Activated CD4-positive, alpha-beta T cell treated with anti-CD3 and anti-CD28 coated beads for 4 hours (primary cell): ENCODE measurements at places on chromosomes 5 and 9.

DNA sequence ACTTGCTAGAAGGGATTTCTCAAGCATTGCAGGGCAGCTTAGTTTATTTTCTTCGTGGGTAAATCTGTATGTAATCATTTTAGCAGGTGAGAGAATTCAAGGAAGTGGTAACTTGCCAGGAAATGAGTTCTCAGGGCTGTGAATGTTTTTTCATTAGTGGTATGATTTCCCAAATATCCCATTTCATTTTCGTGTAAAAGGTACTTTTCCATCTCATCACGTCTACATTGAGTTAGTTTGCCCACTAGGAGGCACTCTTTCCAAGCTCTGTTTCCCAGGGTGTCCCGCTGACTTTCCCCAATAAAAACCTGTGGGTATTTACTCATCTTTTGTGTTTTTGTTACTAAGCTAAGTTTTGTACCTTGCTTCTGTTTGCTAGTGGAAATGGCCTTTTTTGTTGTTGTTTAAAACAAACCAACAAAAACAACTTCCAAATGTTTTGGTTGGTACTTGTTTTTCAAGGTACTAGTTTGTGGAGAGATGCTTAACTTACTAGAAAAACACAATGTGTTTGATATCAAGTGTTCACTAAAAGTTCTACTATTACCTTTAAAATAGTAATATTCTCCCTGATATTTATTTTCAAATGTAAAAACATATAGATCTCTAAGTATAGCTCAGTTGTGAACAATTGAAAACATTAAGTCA lies 373.6 kb downstream of the ADGRV1 start:
- DNase-seq = peak; percentile 8

- no peak for DNase-seq
Measured at GRCh38 chr5:1763960-1764605, 35.6 kb downstream of the MRPL36 start.

DNA sequence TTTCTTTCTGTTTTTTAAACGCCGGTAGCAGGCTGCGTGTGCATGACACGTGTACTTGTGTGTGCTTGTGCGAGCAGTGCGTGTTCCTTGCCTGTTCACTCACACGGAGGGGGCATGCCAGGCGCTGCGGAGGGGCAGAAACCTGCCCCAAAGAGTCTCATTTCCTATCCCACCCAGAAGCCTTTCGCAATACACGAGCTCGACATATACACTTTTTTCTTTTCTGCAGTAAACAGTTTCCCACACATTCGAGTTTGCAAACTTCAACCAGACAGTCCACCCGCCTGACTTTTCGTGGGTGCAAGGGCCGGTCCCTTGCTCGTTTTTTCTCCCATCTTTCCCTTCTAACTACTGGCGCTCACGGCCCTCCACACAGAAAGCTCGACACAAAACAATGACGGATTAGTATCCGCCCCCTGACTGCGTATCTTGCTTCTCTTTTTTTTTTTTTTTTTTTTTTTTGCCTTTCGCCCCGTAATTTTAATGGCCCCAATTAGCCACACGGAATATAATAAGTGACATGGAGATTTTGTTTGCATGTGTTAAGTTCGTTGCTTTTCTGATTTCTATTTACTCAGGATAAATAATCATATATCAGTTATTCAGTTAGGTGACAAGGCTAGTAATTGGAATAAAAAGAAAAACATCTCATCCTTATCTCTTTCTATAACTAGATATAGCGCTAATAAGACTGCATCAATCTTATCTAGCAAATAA lies 5.3 kb upstream of the OTP start:
- DNase-seq = no peak

DNA sequence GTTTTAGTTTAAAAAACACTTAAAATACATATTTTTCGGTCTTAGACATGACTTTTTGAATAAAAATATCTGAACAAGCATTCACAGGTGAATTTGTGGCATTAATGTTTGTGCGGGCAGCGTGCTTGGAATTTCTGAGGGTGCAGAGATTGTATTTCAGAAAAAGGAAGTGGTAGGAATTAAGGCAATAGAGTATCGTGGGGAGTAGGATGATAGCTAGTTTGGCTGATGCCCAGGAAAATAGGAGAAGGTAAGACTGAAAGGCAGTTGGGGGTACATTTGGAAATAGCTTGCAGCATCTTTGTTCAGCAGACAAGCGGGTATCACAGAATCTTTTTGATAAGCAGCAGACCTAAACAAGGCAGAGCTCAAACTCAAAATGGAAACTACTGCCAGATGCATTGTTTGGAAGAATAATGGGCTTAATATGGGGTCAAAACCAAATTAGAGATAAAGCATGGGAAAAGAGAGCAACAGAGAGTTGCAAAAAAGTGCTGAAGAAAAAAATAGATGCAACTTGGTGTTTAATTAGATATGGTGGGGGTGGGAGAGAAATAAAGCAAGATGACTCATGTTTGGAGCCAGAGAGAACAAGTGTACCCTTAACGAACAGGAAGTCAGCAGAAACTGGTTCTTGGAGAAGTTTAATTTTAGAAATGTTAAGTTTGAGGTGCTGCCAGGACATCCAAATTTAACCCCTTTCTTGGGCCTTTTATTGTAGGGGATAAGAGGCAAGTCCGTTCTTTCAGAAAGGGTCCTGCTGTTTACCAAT lies 85.7 kb upstream of the ARRDC3 start:
- no peak for DNase-seq

DNA sequence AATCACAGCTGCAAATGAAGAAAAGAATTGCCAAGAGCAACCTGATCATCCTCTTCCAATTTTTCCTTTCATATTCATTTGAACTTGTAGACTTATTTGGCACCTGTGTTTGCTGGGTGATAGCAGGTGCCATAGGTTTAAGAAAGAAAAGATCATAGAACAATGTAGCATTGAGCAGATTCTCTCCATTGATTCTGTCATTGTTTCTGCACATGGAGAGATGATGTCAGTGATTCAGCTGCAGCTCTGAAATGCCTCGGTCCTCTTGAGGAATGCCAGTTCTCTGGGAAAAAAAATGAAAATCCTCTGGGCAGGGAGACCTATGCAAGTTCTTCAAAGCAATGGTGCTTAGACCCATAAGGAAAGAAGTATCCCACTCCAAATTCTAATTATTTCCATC lies 418.1 kb upstream of the KLF4 start:
- DNase-seq = no peak

DNA sequence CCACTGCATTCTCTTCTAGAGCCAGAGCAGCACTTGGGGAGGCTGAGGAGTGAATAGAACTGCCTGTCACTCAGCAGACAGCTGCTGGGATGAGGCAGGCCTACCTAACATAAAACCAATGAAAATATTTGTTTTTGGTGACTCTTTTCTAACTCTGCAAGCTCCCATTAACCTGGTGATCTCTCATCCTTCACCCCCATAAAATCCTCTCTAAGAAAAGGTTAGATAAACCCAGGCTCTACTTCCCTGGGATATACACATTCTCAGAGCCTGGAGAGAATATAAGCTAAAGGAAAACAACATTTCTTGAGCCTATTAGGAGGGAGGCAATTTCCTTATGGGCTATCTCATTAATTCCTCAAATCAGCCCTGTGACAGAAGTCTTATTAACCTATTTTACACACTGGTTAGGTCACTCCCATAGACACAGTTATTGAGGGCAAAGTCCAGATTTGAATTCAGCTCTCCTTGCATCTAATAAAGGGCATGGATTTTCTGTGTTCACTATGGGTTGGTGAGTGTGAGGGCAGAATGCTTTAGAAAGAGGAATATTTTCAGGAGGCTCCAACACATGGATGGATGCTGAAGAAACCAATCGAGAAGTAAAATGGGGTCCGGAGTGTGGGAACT lies 492.9 kb downstream of the CCDC171 start:
- DNase-seq = no peak

GRCh38 chr5:175163586-175164275 lies 280.3 kb downstream of the DRD1 start:
- DNase-seq = no peak

DNA sequence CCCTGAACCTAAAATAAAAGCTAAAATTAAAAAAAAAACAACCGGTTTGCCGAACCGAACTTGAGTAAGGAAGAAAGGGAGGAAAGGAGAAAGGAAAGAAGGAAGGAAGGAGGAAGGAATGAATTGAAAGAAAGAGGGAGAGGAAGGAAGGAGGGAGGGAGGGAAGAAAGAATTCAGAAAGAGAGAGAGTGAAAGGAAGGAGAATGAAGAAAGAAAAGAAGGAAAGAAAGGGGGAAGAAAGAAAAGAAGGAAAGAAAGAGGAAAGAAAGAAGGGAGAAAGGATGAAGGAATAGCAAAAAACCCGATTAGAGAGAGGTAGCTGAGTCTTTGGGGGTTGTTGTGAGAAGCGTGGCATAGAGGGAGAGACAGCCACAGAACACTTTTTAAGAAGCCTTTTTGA lies 121.4 kb downstream of the FGF18 start:
- no peak for DNase-seq

DNA sequence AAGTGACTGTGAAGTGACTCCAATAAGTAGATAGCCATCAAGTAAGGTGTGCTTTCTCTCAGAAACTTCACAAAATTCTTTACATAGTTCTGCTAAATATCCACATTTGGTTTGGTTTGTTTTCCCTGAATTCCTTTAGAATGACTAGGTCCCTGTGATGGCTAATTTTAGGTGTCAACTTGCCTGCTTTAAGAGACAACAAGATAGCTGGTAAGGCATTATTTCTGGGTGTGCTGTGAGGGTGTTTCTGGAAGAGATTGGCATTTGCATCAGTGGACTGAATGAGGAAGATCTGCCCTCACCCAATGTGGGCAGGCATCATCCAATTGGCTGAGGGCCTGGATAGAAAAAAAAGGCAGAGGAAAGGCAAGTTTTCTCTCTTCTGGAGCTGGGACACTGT lies 8.3 kb upstream of the PTBP3 start:
- DNase-seq = no peak

DNA sequence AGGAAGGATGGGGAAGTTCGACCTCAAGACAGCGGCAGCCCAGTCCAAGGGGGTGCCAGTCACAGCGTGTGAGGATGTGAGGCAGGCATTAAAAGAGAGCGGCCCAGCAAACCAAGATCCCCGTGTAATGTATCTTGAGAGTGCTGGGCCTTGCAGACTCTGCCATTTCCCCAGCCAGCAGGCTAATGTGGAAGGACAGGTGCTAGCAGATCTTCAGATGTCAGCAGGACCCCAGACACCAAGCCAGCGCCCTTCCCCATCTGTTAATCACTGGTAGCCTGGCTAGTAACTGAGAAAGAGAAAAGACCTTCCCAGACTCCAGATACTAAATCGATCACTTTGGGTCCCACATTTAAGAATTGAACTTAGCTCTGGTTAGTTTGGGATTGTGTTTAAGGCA lies 62.2 kb downstream of the NTRK2 start:
- DNase-seq = no peak

DNA sequence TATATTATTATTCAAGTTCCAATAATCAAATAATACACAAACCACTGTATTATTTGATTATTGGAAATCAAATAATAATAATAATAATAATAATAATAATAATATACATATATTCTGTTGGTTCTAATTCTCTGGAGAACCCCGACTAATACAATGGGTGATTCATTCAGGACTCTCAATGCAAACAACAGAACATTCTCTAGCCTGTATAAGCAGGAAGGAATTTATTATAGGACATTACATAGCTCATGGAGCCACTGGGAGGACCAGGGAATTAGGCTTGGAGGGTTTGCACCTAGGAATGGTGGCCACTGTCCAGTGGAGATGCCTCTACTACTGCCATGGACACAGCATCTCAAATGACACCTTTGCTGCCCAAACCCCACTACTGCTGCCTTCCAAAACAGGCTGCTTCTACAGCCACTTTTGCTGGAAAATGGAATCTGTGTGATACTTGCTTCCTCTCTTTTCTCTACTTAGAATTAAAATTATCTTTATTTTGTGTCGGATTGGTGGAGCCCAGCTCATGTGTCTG lies 25.9 kb downstream of the PTGS1 start:
- DNase-seq = no peak

DNA sequence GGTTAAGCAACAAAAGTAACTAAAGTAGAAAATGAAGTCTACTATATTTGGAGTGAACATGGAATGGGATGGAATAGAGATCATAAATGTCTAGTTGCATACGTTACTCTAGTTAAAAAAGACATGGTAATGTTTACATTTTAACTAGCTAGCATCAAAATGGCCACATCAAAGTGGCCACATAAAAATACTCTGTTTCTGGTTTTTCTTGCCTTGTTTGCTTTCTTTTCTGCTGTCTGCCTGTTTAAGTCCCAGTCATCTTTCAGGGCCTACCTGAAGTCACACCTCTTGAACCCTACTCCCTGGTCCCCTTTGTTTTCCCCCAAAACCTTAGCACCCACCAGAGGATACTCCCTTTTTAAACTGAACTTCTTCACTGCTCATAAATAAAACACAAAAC lies 6.4 kb upstream of the KIF2A start:
- no peak for DNase-seq

- no peak for DNase-seq
Measured at GRCh38 chr5:109826426-109826825, 136.7 kb downstream of the MAN2A1 start.

DNA sequence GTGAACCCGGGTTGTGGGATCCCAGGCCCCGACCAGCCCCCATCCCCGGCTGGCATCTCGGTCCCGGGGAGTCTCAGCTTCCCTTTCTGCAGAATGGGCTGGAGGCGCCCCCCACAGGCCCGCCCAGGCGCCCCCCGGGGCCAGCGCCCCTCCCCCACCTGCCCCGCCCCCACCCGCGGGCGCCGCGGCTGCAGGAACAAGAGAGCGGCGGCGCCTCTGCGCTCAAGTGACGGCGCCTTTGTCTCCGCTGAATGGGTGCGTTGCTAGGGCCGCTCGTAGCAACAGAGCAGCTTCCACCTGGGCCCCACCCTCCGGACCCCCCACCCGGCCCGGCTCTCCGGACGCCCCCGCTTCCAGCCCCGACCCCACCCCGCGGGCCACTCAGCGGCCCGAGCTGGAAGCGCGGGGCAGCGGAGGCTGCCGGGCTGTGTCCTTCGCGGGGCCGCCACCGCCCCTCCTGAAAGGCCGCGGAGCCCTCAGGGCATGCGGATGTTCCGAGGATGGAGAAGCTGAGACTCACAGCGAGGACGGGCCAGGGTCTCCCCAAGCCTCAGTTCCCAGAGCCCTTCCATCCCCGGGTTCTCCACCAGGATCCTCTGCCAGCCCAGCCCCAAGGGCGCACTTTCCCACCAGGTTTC lies 27.5 kb downstream of the ADGRD2 start:
- DNase-seq = no peak

DNA sequence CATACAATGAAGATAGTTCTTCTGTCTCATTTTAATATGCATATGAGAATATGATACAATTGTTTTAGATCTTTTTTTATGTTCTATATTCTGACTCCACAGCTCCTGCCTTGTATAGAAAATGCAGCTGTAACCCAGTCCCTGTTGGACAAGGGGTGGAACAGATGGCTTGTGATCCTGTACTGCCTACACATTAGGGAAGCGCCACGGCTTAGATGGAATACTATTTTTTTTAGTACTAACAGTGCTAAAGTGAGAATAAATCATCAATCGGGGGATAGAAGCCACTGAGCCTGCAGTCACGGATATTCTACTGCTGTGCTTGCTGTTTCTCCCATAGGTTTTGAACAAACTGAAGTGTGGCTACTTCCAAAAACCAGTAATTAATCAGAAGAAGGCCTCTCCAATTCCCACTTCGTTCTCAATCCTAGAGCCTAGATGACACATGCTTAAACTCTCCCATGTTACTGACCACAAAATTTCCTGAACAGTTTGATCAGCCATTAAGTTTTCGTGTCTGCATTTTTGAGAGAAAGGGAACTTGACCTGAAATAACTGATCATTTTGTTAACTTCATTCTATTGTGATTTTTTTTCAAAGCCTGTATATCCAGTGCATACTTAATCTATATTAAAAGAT lies 150.3 kb downstream of the CDH18 start:
- no peak for DNase-seq

- DNase-seq = no peak
Measured at GRCh38 chr5:149333711-149334443, 11.4 kb upstream of the GRPEL2 start.
